Activated naive CD4-positive, alpha-beta T cell (primary cell): ENCODE measurements at places on chromosomes 3 and 15.

- no peak for DNase-seq
Observed at GRCh38 chr15:50881121-50882048, 27.1 kb upstream of the AP4E1 start.

DNA sequence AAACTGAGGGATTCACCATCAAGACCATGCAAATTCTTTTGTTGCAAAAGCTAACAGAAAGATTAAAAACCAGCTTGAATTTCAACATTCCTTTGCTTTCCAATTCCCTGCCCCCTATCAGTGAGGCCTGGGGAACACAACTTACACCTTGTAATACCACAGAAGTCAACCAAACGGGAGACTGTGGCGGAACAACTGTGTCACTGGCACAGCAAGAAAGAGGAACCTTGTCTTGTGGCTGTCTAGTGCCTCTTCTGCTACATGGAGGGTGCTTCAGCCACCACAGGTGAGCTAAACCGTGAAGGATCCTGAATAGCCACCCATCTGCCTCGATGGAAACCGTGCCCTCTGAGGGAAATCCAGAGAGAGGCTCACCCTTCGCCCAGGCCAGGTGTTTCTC lies 11.4 kb downstream of the CCDC12 start:
- no peak for DNase-seq

DNA sequence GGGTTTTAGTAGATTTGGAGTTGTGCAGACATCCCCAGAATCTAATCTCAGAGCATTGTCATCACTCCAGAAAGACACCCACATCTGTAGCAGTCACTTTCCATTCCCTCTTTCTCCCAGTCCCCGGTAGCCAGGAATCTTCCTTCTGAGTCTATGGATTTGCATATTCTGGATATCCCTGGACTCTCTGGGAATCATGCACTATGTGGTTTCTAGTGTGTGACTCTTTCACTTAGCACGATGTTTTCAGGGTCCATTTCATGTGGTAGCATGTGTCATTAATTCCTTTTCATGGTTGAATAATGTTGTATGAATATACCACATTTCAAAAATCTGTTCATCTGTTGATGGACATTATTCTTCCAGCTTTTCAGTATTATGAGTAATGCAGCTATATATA lies 29.3 kb downstream of the FBLN2 start:
- no peak for DNase-seq

DNA sequence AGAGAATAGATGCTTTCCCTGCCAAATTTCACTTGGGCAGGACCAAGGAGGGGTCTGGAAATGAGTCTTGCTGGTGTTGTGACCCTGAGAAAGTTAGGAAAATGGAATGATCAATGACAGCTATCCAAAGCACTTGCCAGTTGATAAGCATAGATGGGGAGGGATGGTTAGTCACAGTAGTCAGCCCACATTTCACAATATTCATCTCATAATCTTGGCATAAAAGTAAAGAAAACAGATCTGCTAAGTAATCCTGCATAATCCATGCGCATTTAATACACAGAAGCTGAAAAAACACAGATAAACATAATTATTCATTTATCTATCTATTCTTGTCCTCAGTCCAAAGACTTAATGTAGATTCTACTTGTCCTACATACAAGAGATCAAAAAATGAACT lies 184.1 kb downstream of the ZIC4 start:
- no peak for DNase-seq

DNA sequence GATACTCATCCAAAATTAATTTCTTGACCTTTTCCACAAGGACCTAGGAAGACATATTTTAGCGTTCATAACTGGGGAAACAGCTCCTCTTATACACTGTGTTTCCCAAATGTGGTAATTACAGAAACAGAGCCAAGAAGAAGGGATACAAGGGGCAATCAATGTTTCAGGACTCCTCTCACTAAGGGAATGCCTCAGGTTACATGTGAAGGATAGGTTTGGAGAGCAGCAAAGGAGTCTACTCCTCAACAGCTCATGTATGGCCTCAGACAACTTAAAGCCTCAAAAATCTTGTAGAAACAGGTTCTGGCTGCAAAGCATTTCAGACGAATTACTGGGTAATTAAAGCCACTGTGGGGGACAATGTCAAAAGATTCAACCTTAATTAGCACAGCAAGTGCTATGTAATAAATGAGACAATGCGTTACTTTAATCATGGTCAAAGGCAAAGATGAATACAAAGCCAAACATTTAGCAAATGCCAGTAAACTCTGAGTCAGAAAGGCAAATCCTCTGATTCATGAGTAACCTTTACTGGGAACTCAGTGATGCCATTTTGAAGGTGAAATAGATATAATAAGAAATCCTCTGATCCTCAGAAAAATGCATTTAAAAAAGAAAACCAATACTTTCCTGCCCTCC lies 1111.2 kb downstream of the TUSC7 start:
- DNase-seq = no peak

DNA sequence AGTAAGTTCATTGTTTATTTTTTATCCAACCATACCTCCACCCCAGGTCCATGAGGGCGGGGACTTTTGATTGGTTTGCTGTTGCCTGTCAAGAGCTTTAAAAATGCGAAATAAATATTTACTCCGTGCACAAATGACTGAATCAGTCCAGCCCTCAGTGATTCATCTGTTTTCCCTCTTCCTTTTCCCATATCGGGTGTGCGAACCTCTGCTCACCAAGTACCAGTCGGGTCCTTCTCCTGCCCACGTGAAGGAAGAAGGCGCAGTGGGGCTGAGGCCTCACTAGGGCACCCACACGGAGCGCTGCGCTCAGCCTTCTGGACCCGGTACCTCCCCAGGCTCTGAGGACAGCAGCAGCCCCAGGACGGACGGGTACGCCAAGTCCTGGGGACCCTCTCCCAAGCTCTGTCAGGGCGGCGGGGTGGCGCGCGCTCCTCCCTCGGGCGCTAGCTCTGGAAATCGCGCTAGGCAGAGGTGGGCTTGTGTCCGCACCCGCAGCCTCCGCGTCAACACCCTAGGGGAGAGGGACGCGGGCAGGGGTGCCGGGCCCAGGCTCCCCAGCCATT lies 70.5 kb upstream of the EPHB3 start:
- no peak for DNase-seq

DNA sequence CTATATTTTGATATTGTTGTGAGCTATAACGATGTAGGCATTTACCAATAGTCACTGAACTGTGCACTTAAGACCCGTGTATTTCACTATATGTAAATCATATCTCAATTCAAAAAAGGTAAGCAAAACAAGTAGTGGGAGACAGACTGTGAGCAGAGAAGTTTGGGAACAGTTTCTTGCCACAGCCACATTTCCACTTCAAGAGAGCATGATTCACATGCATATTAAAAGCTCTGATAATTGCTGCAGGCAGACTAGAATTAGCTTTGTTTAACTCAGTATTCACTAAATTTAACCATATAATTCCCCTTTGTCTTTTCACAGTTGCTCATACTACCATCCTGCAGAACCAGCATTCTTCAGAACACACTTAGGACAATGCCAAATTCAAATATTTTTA lies 168.4 kb upstream of the ZNF385D start:
- no peak for DNase-seq

GRCh38 chr3:23111286-23111685 lies 91.8 kb upstream of the UBE2E2 start:
- DNase-seq = no peak

DNA sequence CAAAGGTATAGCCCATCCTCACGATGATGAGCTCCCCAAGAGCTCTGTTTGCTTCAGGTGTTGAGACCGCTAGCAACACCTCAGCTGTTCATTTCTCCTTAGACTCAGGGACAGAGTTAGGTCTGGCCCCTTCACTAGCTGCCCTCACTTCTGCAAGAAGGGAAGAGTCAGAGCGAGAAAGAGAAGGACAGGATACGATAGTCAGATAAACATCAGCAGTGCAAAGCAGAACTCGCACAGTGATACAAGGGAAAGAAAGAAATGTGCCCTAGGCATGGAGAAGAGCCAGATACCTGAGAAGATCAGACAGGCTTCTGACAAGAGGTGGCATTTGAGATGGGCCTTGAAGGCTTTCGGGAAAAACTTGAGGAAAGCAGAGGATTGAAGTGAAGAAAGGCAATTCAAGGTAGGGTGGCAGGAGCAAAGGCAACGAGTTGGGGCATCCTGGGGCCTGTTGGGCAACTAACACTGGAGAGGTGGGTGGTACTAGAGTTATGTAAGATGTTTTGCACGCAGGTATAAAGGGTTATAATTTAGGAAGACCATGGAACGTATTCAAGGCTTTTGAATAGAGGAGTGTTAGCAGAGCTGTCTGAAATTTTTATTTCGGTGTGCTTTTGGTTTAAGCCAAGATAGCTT lies 106.0 kb downstream of the PGPEP1L start:
- DNase-seq = no peak

GRCh38 chr15:58344213-58345070 lies 87.3 kb upstream of the LIPC start:
- no peak for DNase-seq

DNA sequence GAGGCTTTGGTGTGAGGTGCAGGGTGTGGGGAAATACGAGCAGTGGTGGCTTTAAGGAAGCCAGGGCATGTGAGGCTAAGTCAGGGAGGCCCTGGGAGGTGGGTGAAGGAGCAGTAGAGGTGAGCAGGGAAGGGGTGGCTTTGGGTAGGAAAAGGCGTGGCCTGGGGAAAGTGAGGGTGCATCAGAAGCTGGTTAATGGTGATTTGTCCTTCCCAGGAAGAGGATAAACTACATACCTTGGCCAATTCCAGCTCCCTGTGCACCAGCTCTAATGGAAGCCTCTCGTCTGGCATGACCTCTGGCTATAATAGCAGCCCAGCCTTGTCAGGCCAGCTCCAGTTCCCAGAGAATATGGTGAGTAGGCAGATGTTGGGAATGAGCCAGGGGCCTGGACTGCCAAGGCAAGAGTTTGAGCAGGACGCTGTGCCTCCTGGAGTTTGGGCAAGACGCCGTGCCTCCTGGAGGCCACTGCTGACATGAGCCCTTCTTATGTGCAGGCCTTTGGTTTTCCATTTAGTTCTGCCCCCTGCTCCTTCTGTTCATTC lies 41.3 kb downstream of the CDAN1 start:
- DNase-seq = no peak

DNA sequence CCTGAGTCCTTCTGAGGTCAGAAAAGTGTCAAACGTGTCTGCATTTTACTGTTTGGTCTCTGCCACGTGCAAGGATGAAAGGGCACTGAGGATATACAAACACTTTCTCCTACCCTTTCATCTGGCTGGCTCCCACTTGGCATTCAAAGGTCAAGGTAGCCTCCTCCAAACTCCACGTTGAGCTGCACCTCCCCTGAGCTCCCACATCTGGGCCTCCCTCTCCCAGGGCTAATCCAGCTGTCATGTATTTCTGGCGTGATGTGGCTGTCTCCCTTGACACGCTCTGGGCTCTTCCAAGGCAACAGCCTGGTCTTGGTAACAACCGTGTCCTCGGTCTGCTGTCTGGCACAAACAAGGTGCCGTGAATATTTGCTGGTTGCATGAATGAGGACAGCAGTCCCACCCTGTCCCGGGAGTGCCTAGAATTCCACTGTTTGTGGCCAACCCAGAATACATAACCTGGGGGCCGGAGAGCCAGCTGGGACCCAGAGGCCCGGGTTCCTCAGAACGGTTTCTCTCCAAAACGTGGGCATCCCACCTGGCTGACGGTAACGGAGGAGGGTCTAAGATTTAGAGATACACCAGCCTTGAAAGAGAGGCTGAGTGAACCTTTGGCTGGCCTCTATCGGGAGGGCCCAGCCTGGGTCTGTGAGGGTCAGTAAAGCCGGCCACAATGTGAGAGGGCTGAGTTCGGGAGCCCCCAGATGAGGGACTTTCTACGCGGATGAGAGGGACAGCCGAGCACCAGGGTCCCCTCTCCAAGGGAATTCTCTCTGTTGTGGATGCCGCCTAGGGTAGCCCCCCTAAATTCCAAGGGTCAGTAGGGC lies 767 bp downstream of the GLT8D1 start:
- no peak for DNase-seq

GRCh38 chr3:56196700-56197099 lies 271.6 kb downstream of the ERC2 start:
- DNase-seq = no peak
